ENCODE measurements at places on chromosomes 7 and 10.

GRCh38 chr10:70283071-70283444 is 746 bp downstream of the NPFFR1 start:
- no peak for DNase-seq

- DNase-seq = no peak
Measured at GRCh38 chr10:127905848-127906261, 1.0 kb upstream of the PTPRE start.

GRCh38 chr10:67988606-67989005 is 86.5 kb downstream of the HERC4 start:
- DNase-seq = no peak

DNA sequence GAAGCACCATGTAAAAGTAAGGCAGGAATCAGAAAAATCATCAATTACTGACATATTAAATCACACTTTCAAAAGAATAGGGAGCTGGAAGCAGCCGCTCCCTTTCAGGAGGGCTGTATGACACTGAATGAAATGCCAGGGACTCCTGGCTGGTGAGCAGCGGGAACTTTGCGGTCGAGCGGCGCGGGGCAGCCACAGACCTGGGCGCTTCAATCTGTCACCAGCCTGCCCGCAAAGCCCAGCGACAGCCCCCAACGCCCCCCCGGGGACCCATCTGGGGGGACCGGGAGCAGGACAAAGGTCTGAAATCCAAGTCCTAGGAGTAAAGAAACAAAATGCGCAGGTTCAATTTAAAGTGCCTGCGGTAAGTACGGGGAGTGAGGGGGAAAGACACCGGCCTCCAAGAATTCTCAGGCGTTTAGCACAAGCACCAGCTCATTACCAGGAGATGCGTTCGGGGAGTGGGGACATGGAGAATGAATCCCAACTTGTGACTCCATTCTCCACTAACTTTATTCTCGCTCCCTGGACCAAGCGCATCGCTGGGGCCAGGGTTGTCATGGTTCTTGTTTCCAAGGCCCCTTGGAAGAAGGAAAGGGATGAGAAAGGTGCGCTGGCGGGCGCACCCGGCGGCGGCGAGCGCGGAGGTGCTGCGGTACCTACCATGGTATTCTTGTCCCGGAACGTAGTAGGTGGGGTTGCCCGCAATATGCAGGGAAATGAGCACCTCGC is 824 bp downstream of the RELN start:
- DNase-seq = peak; percentile 75

- DNase-seq = peak; percentile 58
Measured at GRCh38 chr7:159114096-159114495, 30.6 kb downstream of the VIPR2 start.

DNA sequence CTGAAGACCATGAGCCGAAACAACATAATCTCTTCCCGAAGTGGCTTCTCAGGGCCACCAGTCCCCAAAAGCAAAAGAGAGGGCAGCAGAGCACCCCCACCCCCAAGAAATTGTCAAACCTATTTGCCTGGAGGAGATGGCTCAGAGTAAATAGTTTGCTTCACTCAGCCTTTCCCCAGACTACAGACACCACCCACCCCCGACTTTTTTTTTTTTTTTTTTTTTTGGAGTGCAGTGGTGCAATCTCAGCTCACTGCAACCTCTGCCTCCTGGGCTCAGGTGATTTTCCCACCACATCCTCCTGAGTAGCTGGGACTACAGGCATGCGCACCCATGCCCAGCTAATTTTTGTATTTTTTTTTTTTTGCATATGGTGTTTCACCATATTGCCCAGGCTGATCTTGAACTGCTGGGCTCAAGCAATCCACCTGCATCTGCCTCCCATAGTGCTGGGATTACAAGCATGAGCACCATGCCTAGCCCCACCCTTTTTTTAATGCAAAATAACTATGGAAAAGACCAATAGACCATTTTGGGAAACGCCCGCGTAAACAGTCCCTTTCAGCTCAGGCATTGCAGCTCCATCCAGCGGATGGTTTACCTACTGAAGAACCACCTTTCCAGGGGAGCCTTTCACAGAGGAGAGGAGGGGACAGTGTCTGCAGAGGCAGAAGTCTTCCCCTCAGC is 9.7 kb downstream of the ZMIZ1 start:
- no peak for DNase-seq

- peak; percentile 82 for DNase-seq
Measured at GRCh38 chr10:11345224-11346054, 266.0 kb downstream of the USP6NL start.

DNA sequence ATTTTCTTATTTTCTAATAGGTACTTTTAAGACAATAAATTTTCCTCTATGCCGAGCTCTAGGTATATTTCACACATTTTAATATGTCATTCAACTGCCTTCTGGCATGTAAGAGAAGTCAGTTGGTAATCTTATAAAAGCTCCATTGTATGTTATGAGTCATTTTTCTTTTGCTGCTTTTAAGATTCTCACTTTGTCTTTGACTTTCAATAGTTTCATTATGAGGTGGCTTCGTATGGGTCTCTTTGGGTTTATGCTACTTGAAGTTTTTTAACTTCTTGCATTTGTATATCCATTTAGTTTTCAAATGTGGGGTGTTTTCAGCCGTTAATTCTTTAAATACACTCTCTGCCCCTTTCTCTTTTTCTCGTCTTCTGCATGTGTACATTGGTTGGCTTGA is 80.5 kb downstream of the ABCA13 start:
- DNase-seq = no peak

GRCh38 chr10:49595713-49596492 is 14.2 kb upstream of the SLC18A3 start:
- no peak for DNase-seq

DNA sequence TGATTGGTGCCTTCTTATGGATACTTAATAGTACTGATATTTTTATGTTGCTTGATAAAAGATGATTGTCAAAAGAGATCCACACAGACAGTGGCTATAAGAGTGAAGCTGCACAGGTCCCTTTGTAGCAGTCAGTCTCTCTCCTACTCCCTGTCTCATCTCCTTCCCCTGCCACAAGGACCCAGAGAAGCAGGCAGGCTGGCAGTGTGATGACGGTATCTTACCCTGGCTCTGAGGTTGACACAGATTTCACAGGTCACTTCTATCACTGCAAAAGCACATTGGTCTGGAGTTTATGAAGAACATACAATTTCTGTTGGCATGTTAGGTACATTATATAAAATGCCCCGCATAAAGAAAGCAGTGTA is 64.4 kb upstream of the AHR start:
- no peak for DNase-seq

DNA sequence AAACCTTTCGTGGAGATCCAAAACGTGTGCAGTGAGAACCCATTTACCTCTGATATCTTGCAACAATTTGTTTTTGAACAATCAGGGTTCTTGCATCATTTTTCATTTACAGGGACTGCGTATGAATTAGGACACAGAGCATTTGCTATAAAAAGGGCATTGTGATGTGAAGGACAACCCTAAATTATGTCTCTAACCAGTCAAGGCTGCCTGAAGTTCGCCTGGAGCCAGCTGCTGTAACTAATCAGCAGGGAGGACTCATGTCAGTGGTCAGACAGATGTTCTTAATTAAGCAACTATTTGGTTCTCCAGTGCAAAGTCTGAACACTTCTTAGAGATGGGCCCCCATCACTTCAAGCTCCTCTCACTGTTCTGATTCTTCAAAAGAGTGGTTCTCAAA is 674.8 kb downstream of the KCNMA1 start:
- no peak for DNase-seq

GRCh38 chr10:26372513-26373354 is 65.4 kb upstream of the APBB1IP start:
- DNase-seq = no peak

DNA sequence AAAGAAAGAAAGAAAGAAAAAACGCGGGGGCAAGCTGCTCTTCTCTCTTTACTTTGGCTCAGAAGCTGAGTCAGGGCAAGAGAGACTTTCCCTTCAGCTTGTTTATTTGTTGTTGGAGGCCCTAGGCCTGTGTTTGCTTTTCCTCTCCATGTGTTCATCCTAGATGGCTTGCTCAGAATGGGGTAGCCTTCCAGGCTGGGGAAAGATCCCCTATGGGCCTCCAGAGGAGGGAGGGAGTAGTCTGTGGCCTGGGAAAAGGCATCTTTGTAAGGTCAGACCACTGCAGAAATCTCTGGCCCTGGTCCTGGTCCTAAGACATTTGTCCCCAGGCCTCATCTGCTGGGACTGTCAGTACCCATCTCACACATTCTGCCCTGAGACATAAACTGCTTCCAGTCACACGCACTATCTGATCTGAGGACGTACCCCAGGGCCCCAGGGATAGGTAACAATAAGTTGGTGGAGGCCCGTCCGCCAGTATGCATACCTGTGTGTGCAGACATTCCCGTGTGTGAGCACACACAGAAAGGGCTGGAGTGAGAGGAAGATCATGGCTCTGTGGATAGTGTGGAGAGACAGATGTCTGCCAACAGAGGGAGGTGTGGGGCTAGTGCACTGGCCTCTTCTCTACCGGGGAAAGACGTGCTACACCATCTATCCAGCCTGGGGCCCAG is 4.9 kb upstream of the SCD start:
- DNase-seq = peak; percentile 88

DNA sequence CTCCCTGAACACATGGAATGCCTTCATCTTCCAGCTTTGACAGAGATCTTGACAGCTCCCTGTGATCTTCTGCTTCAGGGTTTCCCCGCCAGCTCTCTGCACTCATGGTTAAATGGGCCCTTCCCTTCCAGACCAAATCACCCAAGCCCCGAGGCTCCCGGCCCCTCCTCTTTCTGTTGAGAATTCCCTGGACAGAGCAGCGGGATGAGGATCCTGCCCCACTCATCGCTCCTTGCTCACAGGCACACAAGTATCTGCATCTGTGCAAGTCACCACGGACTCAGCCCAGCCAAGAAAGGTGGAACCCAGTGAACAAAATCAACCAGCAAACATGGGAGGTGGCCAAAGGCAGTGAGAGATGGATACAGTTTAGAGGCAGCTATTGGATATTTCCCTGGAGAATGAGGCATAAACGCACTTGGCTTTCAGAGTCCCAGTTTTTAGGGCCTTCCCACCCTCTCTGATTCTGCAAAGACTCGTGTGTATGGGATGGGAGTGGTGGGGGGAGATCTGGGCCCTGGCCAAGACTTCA is 37.7 kb upstream of the CXCL12 start:
- no peak for DNase-seq

All from endodermal cell (in vitro differentiated cells).